ENCODE measurements at places on chromosomes 2 and 18. TPM values are rescaled to one million over a fixed set of nuclear protein-coding genes. Genes with fewer than 3 reads are reported as not detected.

DNA sequence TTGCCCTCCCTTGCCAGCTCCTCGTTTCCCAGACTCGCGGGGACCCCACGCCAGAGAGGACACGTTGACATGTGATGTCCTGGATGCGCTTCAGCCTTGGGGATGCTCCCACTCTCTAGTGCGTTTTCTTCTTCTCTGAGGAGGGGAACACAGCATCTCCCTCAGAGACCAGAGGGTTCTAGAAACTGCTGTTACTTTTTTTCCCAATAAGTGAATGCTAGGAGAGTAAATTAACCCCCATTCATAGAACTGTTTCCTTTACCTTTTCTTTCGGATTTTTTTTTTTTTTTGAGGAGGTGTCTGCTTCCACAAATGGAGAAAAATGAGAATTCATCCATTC, 370 bp upstream of the EFEMP1 start:
- no peak for DNase-seq

DNA sequence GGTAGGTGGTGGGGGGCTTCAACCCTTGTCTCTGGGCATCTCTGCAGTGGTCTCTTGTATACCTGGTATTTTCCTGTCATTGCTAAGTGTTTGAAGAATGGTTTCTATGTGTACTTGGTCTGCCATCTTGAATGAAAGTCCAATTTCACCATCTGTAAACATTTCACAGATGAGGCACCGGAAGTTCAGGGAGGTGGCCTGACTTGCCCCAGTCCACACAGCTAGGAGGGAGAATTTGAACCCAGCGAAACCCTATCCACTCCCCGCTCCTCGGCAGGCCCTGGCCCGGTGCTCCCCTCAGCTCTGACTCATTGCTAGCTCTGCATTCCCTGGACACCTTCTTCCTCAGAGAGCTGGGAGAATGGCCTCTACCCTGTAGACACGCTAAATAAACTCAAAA, 30.5 kb downstream of the ZAP70 start:
- DNase-seq: no peak

The PAX8 gene
- 2.1 TPM for total RNA-seq

DNA sequence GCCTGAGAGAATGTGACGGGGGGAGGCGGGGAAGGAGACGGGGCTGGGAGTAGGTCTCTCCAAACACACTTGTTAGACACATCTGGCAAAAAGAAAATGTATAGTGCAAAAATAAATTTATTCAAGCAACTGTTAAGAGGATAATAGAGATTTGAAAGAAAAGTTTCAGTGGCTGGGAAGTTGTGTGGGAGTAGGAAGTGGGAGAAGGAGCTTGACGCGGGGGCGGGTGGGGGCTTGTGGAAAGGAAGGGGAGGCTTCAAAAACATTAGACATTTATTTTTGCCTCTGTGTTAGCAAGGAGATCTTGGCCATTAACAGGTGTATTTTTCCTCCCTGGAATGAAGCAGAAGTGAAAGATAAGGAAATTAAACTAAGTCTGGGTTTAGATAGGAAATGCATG, 90.3 kb downstream of the KLF7 start:
- DNase-seq: no peak

DNA sequence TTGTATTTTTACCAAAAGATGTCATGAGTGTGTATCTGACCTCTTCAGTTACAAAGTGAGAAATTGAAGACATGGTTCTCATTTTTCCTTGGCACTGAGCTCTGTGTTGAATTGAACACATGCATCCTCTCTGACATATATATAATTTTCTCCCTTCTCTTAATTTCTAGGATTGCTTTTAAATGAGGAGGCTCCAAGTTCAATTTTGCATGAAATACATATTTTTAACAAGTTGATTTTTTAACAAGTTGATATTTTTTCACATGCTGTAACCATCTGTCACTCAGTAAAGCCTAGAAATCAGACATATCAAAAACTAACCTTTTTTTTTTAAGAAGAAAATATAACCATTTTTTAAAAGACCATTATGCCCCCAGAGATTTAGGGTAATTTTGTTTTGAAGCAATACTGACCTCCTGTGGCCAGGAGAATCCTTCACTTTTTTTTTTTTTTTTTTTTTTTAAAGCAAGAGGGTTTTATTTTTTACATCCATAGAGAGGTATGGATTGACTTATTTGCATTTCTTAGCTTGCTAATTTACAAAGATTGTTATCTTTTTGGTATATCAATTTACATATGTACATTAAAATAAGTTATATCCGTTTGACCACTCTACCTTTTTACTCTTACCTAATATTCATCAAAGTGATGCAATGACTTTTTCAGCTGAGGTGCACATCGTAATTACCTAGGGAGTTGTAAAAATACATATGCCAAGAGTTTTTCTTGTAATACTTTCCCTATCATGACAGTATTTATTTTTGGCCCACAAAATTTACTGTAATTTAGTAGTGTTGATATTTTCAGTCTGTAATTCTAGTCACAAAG, 161.8 kb downstream of the SOCS6 start:
- DNase-seq: no peak

The ATL2 gene
- total RNA-seq: 71.3 TPM

DNA sequence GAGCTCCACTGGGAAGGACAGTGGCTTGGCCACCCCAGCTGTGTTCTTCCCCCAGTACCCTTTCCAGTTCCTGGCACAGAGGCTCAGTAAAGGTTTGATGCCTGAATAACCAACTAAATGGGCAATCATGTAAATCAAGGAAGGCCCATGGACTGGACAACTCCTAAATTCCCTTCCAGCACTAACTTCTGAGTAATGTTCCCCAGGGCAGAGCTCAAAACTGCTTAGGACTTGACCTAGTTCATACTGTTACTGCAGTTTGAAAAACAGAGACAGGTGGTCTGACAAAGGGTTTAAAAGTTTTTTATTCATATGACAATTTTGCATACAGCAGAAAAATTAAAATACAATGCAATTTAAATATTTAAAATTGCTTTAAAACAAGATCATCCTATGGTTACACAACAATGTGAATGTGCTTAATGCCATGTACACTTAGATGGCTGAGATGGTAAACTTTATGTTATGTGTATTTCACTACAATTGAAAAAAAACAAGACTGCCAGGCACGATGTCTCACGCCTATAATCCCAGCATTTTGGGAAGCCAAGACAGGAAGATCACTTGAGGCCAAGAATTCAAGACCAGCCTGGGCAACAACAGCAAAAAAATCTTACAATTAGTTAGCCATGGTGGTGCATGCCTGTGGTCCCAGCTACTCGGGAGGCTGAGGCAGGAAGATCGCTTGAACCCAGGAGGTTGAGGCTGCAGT, 26.2 kb downstream of the PCBP1 start:
- DNase-seq: no peak

DNA sequence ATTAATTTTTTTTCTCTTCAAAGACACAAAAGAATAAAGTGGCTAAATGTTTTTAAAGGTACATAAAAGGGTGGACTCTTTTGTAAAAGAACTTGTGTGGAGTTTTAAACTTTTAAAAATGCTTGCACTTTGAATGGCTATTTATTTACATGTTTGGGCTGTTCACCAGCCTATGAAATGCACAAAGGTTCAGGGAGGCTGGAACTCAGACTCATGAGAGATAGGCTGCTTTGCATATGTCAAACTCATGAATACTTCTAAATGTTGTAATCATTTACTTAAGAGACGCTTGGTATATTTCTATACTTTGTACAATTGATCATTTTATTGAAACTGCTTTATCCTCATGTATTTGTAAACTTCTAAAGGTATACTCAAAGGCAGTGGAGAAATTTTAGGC, 79.9 kb downstream of the ZEB2 start:
- no peak for DNase-seq

The TMEM198 gene
- total RNA-seq: 2.4 TPM

- DNase-seq: no peak
Observed at GRCh38 chr18:40367576-40367975, 1587.5 kb upstream of the PIK3C3 start.

GRCh38 chr2:23124214-23124750, 260.7 kb upstream of the KLHL29 start:
- no peak for DNase-seq

GRCh38 chr2:201008296-201008829, 44.9 kb upstream of the ORC2 start:
- DNase-seq: no peak

GRCh38 chr2:14751581-14751980, 119.1 kb downstream of the LRATD1 start:
- no peak for DNase-seq

GRCh38 chr18:46622999-46623398, 34.0 kb downstream of the LOXHD1 start:
- no peak for DNase-seq

DNA sequence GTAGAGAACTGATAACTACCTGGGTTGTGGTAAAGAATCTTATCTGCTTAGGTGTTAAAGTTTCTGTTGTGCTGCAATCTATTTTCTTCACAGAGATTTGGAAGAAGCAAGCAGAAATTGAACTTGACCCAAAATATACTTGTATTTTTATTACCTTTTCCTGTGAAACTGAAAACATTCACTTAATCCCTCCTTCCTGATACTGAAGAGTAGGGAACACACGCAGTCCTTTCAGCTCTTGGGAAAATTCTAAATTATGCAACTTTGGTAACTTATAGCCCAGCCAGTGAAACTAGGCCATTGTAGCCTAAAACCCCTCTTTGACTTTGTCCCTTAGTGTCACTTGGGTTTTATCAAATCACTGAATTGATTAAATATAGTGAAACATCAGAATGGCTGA, 128.4 kb upstream of the MEIS1 start:
- no peak for DNase-seq

GRCh38 chr2:82511894-82512293, 1947.2 kb downstream of the SUCLG1 start:
- DNase-seq: no peak

The BBS5 gene
- total RNA-seq: 5.0 TPM

DNA sequence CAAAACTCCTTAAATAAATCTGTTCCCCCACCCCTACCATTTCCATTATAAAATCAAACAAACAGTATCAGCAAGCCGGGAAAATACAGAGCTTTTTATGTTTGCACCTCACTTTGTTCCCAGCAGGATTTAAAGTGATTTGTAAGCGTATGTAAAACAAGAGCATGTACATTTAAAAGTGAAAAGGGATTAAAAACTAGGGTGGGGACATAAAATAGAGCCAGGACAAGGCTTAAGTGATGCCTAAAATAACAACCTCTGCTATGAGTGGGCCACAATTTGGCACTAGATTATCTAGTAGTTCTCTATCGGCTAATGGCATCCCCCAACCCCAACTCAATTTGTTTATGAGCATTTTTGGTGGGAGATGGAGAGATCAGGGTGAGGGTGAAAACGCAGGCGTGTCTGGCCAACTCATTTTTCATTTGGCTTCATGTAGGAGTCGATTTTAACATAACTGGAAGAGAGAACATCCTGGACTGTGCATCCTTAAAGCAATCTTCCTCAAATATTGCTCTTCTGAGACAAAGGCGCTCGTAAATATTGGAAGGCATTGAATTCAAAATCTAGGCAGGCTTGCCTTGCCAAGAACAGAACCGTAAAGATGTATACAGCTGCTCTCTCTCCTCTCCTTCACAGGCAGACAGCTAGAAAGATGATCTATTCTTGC, 34.5 kb upstream of the TSPYL6 start:
- DNase-seq: no peak

GRCh38 chr18:50679056-50679455, 119.2 kb downstream of the MAPK4 start:
- no peak for DNase-seq

The SPP2 gene
- not detected for total RNA-seq

GRCh38 chr2:146661473-146662096, 1183.2 kb upstream of the ACVR2A start:
- DNase-seq: peak; percentile 29

- DNase-seq: no peak
Observed at GRCh38 chr2:204441316-204441715, 104.0 kb upstream of the PARD3B start.

Measured in K562 (cell line).